ENCODE measurements at places on chromosomes 3 and 15. TPM values are rescaled to one million over a fixed set of nuclear protein-coding genes. Genes with fewer than 3 reads are reported as not detected.

Gene LNP1
- 3.0 TPM for polyA plus RNA-seq

Gene SLC22A14
- 0.09 TPM for polyA plus RNA-seq

Gene FANCD2
- polyA plus RNA-seq = 0.60 TPM

Gene SLC12A8
- polyA plus RNA-seq = 1.6 TPM

Gene KBTBD13
- polyA plus RNA-seq = not detected

Gene TM6SF1
- 1.2 TPM for polyA plus RNA-seq

Gene CFAP100
- polyA plus RNA-seq = not detected

Gene OXTR
- polyA plus RNA-seq = not detected

Gene FAIM
- 7.2 TPM for polyA plus RNA-seq

Gene SPTSSB
- polyA plus RNA-seq = 0.46 TPM

Gene LYZL4
- not detected for polyA plus RNA-seq

Gene HACD2
- polyA plus RNA-seq = 7.6 TPM

Gene GOLGA8J
- not detected for polyA plus RNA-seq

Gene UQCC5
- polyA plus RNA-seq = 11.8 TPM

Gene TRIM71
- polyA plus RNA-seq = not detected

Gene LTK
- 4.8 TPM for polyA plus RNA-seq

Gene TMEM39A
- 1.4 TPM for polyA plus RNA-seq

Gene CFAP92
- polyA plus RNA-seq = not detected

Gene SPTBN5
- 2.3 TPM for polyA plus RNA-seq

Gene LRRC31
- polyA plus RNA-seq = 81.1 TPM

Gene PGBD4
- polyA plus RNA-seq = under 0.01 TPM

Gene CFAP161
- not detected for polyA plus RNA-seq

Gene SLC22A13
- polyA plus RNA-seq = 0.17 TPM

Gene ZNF654
- 4.4 TPM for polyA plus RNA-seq

Gene SOX14
- not detected for polyA plus RNA-seq

Gene GALNT15
- polyA plus RNA-seq = 36.6 TPM

Gene CTXN2
- polyA plus RNA-seq = not detected

Gene EPHB3
- 1.6 TPM for polyA plus RNA-seq

Gene CDCP1
- polyA plus RNA-seq = 9.0 TPM

Gene UNC13C
- polyA plus RNA-seq = not detected

Gene AP3S2
- 51.7 TPM for polyA plus RNA-seq

Gene FETUB
- polyA plus RNA-seq = not detected

Gene PPIB
- polyA plus RNA-seq = 647 TPM

Gene CA12
- polyA plus RNA-seq = 29.4 TPM

Gene SLC28A2
- 1.2 TPM for polyA plus RNA-seq

Gene EFCAB12
- 0.46 TPM for polyA plus RNA-seq

Gene ECE2
- polyA plus RNA-seq = not detected

Gene ATP1B3
- polyA plus RNA-seq = 235 TPM

Gene TMEM266
- not detected for polyA plus RNA-seq

Gene LSAMP
- polyA plus RNA-seq = 0.23 TPM

Gene CCR2
- 2.1 TPM for polyA plus RNA-seq

Gene NPAP1
- polyA plus RNA-seq = not detected

Gene GOLGA8T
- 0.12 TPM for polyA plus RNA-seq

Gene SLC28A1
- not detected for polyA plus RNA-seq

Gene SAMD7
- polyA plus RNA-seq = not detected

Gene RARB
- polyA plus RNA-seq = 2.1 TPM

Gene PLA2G4E
- not detected for polyA plus RNA-seq

Gene TMOD2
- 4.8 TPM for polyA plus RNA-seq

Gene ATP13A5
- not detected for polyA plus RNA-seq

Data from sigmoid colon (tissue), 7 donors.